NCI-H1417 treated with DMSO at 0.1 percent for 48 hours (cell line): ENCODE measurements at places on chromosomes 1 and 21.

GRCh38 chr1:11495579-11495978 lies 16.6 kb downstream of the DISP3 start:
- no peak for DNase-seq

- no peak for DNase-seq
These were observed 103.0 kb downstream of the DISC1 start for GRCh38 chr1:231729544-231729943.

- DNase-seq: no peak
These were observed 37.2 kb downstream of the RIMS3 start for GRCh38 chr1:40627987-40628902.

- no peak for DNase-seq
These were observed 53.3 kb downstream of the PDE9A start for GRCh38 chr21:42706765-42707164.

GRCh38 chr1:147086129-147086528 lies 86.1 kb downstream of the PRKAB2 start:
- no peak for DNase-seq

GRCh38 chr1:212181015-212181882 lies 104.0 kb upstream of the PPP2R5A start:
- no peak for DNase-seq

- no peak for DNase-seq
These were observed 175.3 kb downstream of the GRIK3 start for GRCh38 chr1:36858981-36859380.

DNA sequence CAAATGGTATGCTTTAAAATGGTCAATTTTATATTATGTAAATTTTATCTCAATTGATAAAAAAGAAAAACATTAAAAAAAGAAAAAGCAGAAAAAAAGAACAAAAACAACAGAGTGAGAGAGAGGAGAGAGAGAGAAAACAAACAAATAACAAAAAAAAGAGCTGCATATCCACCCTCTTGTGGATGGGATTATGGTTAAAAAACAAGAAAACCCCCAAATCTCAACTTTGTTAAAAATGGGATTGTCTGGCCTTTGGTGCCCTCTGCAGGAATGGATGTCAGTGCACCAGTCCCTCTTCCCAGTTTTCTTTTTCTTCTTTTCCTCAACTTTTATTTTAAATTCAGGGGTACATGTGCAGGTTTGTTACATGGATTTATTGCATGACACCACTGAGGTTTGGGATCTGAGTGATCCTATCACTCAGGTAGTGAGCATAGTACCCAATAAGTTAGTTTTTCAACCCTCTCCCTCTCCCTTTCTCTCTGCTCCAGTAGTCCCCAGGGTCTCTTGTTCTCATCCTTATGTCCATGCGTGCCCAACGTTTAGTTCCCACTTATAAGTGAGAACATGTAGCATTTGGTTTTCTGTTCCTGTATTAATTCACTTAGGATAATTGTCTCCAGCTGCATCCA lies 28.1 kb downstream of the RNF187 start:
- DNase-seq: no peak

DNA sequence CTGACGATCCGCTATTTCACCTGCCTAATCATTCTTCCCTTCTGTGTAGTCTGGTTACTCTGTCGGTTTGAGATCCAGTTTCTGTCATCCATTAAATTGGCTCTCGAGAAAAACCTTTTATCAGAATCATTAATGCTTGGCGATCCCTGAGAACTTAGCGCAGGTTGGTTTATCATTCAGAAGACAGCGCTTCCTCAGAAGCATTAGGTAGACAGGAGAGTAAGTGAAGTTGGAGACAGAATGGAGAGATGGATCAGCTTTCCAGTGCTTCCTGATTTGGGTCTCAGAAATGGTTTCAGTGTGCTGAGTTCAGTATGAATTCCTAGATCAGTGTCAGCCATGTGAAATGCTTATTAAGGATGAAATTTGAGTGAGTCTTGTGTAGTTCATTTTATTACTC lies 1.3 kb downstream of the USP1 start:
- DNase-seq: no peak

- DNase-seq: no peak
These were observed at the start of gene C1QC for GRCh38 chr1:22643381-22643780. Gene C1QC (plus strand): TSS chr1:22643633. CDS start chr1:22644024, 391 bp downstream.

DNA sequence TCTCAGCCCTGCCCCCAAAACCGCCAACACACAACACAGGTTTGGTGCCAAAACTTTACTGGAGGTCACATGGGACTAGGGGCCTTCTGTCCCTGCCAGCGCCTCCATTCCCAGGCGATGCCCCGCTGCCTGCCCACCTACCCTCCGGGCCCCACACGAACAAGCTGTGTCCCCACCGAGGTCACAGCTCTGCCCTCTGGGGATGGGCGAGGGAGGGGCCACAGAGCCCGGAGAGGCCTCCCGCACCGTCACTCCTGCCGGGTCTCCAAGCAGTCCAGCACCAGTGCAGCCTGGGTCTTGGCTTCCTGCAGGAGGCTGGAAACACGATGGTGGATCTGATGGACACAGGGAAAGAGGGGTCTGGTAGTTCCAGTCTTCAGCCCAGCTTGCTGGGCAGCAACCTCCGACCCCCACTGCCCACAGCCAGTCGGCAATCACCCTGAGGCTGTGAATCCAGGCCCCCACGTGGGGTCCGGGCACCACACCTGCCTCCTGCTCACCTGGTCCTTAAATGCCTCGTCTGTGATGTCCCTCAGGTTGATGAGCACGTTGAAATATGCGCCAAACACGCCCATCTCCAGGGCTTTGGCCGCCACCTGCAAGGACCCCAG lies 18.5 kb downstream of the FTCD start:
- no peak for DNase-seq

GRCh38 chr1:13730751-13731482 lies 30.9 kb downstream of the PRDM2 start:
- no peak for DNase-seq

GRCh38 chr1:159756397-159756796 lies 24.4 kb upstream of the DUSP23 start:
- DNase-seq: no peak

GRCh38 chr21:46666941-46667740 lies 31.7 kb downstream of the PRMT2 start:
- no peak for DNase-seq

- no peak for DNase-seq
These were observed 59.9 kb downstream of the ZBTB17 start for GRCh38 chr1:15915991-15916390.

DNA sequence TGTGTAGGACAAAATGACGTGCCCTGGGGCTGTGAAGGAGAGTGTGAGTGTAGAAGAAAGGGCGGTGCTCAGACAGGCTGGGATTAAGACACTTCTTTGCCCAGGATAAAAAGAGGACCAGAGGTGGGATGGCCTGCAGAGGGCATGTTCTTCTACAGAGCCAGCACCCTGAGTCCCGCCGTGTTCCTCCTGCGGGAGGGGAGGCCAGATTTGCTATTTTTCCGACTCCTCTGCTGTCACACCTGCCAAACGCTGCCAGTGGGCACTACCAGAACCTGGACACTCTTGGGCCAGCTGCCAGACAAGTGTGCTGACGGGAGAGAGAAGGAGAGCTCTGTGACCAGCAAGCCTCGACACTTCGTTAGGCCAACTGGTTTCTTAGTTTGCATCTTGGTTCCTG lies 206.4 kb downstream of the PLD5 start:
- DNase-seq: no peak

GRCh38 chr21:43362321-43362791 lies 64.6 kb downstream of the SIK1 start:
- DNase-seq: no peak

GRCh38 chr1:154698320-154699096 lies 90.5 kb upstream of the ADAR start:
- DNase-seq: no peak

DNA sequence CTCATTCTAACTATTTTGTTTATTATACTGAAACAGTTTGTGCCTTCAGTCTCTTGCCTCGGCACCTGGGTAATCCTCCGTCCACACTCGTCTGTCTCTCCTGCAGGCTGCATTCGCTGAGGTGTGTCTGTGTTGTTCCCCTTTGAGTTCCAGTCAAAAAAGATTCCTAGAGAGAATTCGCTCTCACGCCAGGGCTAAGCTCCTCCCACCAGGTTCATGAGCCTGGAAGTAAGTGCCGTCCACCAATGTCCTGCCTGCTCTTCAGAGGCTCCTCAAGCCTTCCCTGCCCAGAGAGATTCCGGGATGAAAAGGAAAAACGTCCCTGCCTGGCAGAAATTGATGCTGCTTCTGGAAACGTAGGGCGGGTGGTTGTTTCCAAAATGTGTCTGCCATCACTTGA lies 12.9 kb downstream of the KIAA2013 start:
- DNase-seq: no peak

DNA sequence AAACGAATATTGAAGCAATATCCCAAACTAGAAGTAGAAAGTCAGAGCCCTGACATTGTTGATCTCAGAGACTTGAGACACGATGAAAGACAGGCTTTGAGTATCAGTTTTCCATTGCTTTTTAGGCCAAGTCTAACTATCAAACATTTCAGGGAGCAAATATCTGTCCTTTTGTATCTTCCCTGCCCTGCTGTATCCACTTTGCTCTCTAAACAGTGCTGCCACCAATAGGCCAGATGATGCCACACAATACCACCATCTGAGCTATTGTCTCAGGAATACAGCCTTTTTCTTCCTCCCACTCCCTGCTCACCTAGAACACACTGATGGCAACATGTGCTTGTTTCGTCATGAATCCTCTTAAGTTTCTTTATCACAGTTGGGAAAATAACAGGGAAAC lies 62.6 kb upstream of the SPAG17 start:
- no peak for DNase-seq

GRCh38 chr1:225318706-225319575 lies 108.9 kb downstream of the LBR start:
- peak; percentile 11 for DNase-seq

DNA sequence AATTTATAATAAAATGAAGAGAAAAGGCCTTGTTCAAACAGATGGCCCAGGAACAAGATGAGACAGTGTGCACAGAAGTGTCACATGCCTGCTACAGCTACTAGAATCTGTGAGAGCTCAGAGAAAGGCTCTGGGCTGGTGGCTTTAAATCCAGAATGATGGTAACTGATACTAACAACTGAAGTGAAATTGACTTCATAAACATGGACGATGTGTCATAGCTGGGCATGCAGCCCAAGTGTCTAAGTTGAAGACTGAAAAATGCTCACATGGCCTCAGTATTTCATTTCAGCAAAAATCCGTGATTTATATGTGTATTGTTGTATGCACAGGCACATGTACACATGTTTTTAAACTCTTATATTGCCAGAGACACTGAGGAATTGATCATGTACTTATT lies 208.3 kb upstream of the RUNX1 start:
- no peak for DNase-seq

DNA sequence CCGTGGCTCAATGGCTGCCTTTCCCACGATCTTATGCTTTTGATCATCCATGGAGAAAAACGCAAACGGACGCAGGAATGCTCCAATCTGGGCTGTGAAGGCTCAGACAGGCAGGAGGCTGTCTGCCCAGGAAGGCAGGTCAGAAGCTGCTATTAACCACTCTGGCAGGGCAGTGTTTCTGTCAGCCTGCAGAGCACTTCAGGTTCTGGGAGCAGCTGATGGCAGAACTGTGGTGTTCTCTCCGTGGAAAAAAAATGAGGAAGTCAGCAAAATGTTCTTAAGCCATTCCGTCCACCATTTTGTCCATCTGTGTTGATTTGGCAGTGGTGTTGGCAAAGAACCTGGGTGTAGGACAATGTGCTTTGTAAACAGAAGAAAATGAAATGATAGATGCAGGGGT lies 91.7 kb downstream of the SIM2 start:
- DNase-seq: no peak

DNA sequence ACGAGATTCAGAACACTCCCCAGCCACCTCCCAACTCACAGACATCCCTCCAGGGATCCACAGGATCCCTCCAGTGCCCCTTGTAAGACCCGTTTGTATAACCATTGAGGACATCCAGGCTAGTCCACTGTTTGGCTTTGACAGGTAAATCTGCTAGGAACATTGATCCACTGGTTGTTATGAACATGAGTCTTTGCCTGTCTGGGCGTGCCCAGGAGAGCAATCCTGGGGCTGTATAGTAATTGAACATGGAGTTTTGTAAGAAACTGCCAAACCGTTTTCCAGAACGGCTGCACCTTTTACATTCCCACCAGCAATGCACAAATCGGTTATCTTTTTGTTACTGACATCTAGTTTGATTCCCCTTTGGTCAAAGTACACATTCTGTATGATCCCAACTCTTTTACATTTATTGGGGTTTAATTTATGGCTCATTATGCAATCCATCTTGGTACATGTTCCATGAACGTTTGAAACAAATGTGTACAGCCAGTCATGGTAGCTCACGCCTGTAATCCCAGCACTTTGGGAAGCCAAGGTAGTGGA lies 88.7 kb downstream of the WDR4 start:
- DNase-seq: no peak

GRCh38 chr1:55232448-55233144 lies 17.4 kb upstream of the USP24 start:
- DNase-seq: no peak

GRCh38 chr1:26234644-26235370 lies 807 bp downstream of the CEP85 start:
- no peak for DNase-seq

DNA sequence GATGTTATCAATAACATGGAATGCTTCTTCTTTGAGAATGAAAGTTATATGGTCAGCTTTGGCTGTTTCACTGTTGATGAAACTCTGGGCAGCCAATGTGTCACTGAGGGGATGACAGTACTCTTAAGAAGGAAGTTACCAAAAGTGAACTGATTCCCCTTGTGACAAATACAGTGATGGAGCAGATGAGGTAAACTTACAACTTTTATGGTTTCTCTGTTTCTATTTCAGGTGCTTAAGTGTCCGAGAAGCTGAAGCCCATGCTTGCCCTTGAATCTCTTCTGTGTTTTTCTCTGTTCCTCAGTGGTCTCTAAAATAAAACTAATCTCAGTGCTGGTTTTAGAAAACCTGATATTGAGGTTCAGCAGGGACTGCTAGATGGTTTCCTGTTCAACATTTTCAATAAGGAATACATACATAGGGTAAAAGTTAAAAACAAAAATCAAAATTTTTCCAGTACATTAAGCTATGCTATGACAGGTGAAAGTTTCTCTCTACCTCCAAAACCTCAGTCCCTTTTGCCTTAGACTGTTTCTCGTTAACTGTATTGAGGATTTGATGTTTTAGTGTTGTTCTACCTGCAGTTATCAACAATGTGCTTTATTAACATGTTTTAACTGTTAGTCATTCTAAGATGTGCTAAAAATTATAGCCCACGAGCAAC lies 454.4 kb upstream of the ADGRL4 start:
- DNase-seq: no peak

DNA sequence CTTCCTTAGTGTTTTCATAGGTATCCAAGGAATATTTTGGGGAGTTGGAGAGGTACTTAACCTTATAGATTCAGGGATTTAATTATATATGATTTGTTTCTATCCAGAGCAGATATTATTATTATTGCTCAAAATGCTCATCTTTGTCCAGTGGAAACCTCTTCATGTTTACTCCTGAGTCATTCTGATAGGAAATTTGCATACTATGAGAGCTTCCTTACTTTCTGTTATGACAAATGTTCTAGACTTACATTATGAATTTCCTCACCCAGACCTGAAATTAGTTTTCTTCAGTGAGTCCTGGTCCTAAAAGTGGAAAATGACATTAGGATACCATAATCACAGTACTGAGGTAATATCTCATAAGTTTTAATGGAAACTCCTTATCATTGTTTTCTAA lies 57.5 kb upstream of the PLPPR5 start:
- no peak for DNase-seq

GRCh38 chr1:38242506-38242905 lies 195.9 kb upstream of the POU3F1 start:
- no peak for DNase-seq

GRCh38 chr1:6517435-6517851 lies 26.0 kb upstream of the PLEKHG5 start:
- no peak for DNase-seq
